ENCODE measurements at places on chromosomes 3 and 15.
A peak's percentile ranks its signal among the peaks of the same experiment; 100 is the strongest.

DNA sequence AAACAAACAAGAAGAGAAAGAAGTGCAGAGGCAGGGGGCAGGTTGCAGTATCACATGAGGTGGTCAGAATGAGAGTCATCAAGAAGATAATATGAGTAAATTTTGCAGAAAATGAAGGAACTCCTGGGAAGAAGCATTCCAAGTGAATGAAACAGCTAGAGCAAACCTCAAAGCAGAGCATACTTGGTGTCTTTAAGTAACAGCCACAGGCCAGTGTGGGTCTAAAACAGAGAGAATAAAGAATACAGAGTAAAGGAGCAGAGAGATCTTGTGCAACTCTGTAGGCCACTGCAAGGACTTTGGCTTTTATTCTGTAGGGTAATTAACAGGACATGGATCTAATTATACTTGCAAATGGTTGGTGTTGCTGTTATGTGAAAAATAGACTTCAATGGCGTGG lies 81.3 kb downstream of the STAC start:
- no peak for DNase-seq

- DNase-seq = no peak
These were observed 6.7 kb upstream of the BFSP2 start for GRCh38 chr3:133393204-133393603.

- DNase-seq = no peak
These were observed 1.0 kb upstream of the MELTF start for GRCh38 chr3:197030379-197031314.

DNA sequence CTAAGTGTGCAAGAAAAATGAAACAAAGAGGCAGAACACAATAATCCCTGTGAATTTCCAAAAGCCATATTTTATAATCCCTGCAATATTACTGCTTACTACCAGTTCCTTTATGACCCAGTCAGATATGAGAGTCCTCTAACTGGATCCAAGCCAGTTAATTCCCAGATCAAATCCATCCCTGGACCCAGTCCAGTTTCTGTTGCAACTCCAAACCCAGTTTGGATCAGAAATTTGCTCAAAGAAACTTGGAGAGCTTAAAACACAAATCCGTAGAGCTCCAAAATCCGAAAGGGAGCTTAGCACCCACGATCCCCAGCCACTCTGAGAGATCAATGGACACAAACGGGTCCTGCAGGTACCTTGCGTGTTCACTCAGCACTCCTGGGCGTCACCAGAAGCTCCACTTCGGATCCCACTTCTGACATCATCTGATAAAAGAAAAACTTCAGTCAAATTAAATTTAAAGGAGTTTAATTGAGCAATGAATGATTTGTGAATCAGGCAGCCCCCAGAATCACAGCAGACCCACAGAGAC lies 32.6 kb upstream of the THUMPD3 start:
- DNase-seq = no peak

- DNase-seq = no peak
These were observed 278.4 kb downstream of the OCA2 start for GRCh38 chr15:27820722-27821121.

DNA sequence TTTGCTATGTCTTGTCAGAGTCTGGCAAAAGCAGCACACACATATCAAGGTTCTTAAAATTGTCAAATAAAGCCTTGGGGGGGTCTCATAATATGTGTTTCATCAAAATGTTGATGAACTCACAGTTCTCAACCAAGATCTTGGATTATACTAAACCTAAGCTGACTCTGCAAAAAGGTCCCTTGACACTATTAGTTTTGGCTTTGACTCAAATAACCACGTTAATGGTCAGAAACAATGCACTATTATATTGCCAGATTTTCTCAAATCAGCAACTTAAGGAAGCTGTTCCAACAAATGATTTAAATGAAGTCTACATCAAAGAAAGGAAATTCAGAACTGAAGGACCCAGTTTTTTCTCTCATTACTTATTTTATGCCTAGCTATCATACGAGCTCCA lies 1063.9 kb downstream of the ROBO1 start:
- DNase-seq = no peak

GRCh38 chr3:39285332-39285731 lies 5.5 kb upstream of the CX3CR1 start:
- no peak for DNase-seq

- DNase-seq = no peak
These were observed at the start of gene CX3CR1 for GRCh38 chr3:39279745-39280517. CX3CR1 (minus strand) TSS chr3:39280036; CDS start chr3:39266509, 13,527 bp downstream.

GRCh38 chr3:32733631-32734229 lies 48.7 kb downstream of the CNOT10 start:
- no peak for DNase-seq

DNA sequence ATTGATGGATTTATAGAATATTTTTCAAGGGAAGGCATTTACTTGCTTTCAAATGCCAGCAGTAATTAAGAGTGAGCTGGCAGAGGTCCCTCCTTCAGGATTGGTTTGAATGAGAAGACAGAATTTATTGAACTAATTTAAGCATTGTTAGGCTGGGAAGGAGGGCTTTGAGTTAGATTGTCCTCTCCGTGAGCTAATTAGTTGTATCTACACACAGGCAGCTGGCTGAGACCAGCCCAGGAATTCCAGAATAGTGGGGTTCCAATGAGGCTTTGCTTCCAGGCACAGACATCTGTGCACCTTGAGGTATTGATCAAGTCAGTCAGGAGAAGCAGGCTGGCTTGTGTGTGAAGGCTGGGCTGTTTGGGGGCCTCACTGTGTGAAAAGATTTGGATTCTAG lies 124.0 kb upstream of the WNT5A start:
- DNase-seq = no peak

- no peak for DNase-seq
These were observed 147.1 kb upstream of the LPP start for GRCh38 chr3:188006726-188007393.

- no peak for DNase-seq
These were observed 7.3 kb upstream of the ISLR2 start for GRCh38 chr15:74123131-74123429.

- DNase-seq = no peak
These were observed 9.2 kb upstream of the LDHAL6B start for GRCh38 chr15:59197454-59197853.

DNA sequence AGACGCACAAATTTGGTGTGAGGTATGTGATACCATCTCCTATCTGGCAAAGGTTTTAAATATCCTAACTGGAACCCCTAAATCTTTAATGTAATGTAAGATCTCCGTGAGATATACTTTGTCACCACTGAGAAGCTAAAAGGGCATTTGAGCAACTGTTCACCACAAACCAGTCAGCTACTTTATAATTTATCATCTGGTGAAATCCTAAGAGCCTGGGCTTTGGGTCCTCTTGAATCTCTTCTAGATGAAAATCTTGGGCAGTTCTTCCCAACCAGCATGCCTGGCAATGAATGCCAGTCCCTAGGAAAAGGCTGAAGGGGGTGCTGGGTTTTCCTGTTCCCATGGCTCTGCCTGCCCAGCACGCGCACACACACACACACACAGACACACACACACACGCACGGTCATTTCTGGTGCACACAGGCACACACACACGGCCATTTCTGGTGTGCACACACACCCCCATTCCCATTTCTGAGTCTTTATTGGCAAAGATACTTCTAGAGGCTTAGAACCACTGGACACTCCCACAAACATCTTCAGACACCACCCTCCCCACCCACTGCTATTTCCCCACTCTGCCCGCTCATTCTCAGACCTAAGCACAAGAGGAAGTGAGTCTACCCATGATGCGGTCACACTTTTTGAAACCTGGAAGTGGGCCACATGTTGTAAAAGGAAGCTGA lies 72.6 kb downstream of the MYO1E start:
- peak; percentile 76 for DNase-seq

GRCh38 chr3:31721676-31722075 lies 189.0 kb downstream of the STT3B start:
- DNase-seq = no peak

GRCh38 chr3:174330303-174330702 lies 528.8 kb upstream of the NAALADL2 start:
- peak; percentile 47 for DNase-seq

- no peak for DNase-seq
These were observed 131.6 kb upstream of the ABHD17C start for GRCh38 chr15:80563372-80563997.

GRCh38 chr3:16137044-16137443 lies 37.4 kb upstream of the GALNT15 start:
- no peak for DNase-seq

- no peak for DNase-seq
These were observed 357.0 kb upstream of the ICE2 start for GRCh38 chr15:60835974-60836373.

- DNase-seq = no peak
These were observed 348.6 kb upstream of the MCTP2 start for GRCh38 chr15:93882779-93883178.

GRCh38 chr15:73200339-73200738 lies 148.1 kb downstream of the NEO1 start:
- DNase-seq = no peak

DNA sequence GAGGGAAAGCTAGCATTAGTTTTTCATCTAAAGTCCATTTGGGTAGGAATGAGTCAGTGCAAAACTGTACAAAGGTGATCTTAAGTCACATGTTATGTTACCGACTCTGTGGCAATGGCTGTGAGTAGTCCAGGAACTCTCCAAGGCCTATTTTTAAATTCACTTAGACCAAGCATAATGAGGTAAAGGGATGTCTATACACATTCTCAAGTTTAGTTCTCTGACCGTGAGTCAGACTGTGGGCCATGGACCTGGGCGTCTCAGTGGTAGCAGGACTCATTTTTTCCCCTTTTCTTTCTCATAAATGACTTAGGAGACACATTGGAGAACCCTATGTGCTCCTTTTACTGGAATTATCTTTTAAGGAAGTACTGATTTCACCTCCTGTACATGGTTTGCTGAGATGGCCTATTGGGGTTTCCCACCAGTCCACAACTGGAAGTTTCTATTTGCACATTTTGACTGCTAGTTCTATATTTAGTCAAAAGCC lies 488.7 kb upstream of the TPRG1 start:
- no peak for DNase-seq

GRCh38 chr3:14866627-14867026 lies 47.9 kb downstream of the FGD5 start:
- no peak for DNase-seq

- DNase-seq = no peak
These were observed 48.6 kb downstream of the CMSS1 start for GRCh38 chr3:99866261-99866761.

- DNase-seq = no peak
These were observed 83.6 kb upstream of the TSEN2 start for GRCh38 chr3:12400616-12401194.

- peak; percentile 60 for DNase-seq
These were observed 14.4 kb upstream of the TKT start for GRCh38 chr3:53269888-53270880.

DNA sequence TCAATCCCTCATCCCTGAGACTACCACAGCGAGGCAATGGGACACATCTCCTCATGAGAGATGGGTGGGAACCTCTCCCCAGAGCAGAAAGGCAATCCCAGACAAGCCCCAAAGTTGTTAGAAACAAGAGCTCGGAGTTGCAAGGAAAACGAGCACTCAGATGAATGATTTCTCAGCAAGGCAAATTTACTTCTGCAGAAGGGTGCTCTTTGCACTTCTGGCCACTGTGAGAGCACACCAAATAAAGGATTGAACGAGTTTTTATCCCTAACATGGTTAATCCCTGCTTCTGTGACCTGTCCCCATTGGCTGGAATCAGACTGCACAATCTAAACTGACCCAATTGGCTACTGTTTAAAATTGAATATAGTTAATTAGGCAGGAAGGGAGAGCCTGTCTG lies 339.1 kb upstream of the POU1F1 start:
- no peak for DNase-seq

DNA sequence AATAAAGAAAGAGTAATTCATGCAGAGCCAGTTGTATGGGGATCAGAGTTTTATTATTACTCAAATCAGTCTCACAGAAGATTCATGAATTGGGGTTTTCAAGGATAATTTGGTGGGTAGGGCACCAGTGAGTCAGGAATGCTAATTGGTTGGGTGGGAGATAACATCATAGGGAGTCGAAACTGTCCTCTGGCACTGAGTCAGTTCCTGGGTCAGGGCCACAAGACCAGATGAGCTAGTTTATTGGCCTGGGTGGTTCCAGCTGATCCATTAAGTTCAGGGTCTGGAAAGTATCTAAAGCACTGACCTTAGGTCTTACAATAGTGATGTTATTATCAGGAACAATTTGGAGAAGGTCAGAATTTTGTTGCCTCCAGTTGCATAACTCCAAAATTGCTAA lies 998.6 kb upstream of the EPHA6 start:
- no peak for DNase-seq

- DNase-seq = no peak
These were observed 36.6 kb downstream of the BUB1B start for GRCh38 chr15:40197434-40197833.

GRCh38 chr3:180983136-180983535 lies 6.4 kb downstream of the DNAJC19 start:
- DNase-seq = no peak

- no peak for DNase-seq
These were observed 77.0 kb downstream of the PLCL2 start for GRCh38 chr3:16961621-16962205.

- no peak for DNase-seq
These were observed 8.8 kb downstream of the SLC12A8 start for GRCh38 chr3:125203731-125204130.

DNA sequence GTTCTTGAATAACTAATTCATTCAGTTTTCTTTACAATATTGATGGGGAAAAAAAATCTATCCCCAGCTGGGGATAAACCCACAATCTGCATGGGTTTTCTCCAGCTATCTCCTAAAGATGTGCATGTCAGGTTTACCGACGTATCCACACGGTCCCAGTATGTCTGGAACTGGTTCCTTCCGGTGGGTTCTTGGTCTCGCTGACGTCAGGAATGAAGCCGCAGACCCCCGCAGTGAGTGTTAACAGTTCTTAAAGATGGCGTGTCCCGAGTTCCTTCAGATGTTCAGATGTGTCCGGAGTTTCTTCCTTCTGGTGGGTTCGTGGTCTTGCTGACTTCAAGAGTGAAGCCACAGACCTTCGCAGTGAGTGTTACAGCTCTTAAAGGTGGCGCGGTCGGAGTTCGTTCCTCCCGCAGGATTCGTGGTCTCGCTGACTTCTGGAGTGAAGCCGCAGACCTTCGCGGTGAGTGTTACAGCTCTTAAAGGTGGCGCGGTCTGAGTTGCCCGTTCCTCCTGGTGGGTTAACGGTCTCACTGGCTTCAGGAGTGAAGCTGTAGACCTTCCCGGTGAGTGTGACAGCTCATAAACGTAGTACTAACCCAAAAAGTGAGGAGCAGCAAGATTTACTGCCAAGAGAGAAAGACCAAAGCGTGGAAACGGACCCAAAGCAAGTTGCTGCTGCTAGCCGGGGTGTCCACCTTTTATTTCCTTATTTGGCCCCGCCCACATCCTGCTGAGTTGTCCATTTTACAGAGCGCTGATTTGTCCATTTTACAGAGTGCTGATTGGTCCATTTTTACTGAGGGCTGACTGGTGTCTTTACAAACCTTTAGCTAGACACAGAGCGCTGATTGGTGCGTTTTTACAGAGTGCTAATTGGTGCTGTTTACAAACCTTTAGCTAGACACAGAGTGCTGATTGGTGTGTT lies 195.1 kb upstream of the NR2F2 start:
- no peak for DNase-seq
